Nephron progenitor cell (in vitro differentiated cells): ENCODE measurements at places on chromosomes 13 and 19.

DNA sequence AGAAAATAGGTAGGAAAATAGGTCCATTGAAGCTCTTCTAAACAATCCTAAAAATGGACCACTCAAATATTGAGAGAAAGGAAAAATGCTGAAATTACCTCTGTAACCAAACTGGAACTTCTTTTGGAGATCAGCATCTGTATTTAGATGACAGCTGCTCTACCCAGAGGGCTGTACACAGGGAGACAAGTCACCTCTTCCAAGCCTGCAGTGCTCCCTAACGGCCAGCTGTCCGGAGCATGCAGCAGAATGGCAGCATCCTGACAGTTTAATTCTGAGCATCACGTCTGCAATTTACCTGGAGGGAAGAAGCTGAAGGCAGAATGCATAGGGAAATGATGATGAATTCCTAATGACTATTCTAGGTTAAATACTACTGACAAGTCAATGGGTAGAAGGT lies 62.8 kb upstream of the DIAPH3 start:
- peak; percentile 23 for DNase-seq

DNA sequence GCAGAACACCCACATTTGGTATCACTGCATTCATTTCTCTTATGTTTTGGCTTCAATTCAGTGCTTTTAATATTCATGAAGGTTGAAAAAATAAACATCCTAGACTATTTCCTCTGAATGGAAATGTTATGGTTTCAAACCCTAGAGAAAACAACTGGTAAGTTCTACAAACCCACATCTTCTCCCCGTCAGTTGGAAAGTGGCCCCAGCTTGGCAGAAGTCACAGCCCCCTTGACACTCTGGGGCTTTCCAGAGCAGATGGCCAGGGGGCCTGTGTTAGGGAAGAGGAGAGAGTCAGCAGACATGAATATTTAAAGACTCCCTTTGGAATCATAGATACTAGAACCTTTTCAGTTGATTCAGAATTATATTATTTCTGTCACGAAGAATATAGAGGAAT lies 123.9 kb downstream of the SHISA2 start:
- DNase-seq = no peak

DNA sequence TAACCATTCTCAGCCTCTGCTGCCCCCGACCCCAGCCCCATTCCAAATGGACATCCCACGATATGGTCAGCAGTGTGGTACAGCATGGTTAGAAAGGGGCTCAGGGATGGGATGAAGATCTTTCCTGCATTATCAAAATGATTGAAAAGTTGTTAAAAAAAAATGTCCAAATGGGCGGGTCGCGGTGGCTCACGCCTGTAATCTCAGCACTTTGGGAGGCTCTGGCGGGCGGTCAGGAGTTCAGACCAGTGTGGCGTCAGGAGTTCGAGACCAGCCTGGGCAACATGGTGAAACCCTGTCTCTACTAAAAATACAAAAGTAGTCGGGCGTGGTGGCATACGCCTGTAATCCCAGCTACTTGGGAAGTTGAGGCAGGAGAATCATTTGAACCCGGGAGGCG lies 54.3 kb upstream of the ZNF254 start:
- DNase-seq = no peak

DNA sequence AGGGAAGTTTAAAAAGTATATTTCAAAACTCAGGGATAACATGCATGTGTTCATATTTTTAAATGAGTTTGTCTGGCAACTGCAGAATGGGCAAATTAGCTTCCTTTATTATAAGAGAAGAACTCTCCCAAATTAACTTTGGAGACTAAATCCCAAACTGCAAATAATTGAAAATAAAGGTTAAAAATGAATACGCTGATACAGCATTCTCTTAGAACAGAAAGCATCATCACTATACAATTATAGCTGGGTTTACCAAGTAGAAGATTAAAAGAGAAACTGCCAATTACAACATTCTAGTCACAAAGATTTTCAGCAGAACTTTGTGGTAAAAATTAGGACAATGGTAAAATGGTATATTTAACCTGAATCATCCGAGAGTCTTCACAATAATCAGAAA lies 73.3 kb downstream of the OLFM4 start:
- no peak for DNase-seq

- no peak for DNase-seq
Observed at GRCh38 chr19:7642295-7643030, 5.6 kb downstream of the STXBP2 start.

- DNase-seq = no peak
Observed at GRCh38 chr19:51602189-51602854, 27.9 kb downstream of the SIGLEC5 start.

DNA sequence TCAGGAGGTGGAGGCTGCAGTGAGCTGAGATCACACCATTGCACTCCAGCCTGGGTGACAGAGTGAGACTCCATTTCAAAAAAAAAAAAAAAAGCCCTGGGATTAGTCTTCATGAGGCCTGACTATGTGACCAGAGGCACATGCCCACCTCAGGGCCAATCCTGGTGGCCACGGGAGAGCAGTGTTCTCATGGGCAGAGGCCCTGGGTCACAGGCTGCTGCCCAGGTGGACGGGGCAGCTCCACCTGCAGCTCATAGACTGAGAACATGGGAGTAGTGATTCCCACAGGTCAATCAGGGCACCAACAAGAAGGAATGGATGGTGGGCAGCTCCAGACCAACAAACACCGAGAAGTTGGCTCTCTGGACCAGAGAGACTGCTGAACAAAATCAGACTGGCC lies 26.1 kb upstream of the PEPD start:
- DNase-seq = no peak

DNA sequence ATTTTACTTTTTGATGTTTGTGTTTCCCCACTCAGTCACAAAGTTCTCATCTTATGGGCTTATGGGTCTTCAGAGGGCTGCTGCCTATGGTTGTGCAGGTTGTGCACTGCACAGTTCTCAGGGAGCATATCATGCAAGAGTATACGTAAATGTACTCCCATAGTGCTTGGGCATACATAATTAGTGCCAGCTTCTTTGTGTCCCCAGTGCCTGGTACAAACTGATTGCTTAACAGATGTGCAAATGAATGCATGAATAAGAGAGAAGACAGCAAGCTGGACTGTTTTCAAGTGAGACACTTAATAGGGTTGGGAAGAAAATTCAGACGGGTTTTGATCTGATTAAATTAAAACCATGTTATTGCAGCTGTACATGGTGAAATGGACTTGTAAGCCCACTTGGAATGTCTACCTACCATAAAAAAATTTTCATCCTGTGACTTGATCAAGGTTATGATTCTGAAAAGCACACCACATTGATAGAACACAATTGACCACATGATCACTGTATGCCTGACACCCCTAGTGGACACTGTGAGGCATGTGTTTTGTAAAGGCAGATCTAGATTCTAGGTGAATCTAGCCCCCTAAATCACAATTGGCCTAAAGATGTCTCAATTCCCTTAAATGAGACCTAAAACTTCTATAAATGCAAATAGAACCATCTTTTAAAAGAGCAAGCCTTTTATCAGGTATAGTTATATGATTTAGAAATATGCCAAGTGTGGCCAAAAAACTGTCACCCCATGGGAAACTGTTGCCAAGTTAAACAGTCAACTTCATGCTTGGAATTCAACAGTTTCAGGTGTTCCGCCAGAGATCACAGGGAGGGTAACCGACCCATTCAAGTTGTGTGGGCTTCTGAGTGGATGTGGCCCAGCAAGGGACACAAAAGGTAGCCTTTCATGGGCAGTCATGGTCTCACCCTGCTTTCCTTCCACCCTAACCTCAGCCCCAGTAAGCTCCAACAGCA lies 27.9 kb downstream of the FAM124A start:
- DNase-seq = no peak

- DNase-seq = no peak
Observed at GRCh38 chr19:4500841-4501591, 17.3 kb downstream of the PLIN4 start.

DNA sequence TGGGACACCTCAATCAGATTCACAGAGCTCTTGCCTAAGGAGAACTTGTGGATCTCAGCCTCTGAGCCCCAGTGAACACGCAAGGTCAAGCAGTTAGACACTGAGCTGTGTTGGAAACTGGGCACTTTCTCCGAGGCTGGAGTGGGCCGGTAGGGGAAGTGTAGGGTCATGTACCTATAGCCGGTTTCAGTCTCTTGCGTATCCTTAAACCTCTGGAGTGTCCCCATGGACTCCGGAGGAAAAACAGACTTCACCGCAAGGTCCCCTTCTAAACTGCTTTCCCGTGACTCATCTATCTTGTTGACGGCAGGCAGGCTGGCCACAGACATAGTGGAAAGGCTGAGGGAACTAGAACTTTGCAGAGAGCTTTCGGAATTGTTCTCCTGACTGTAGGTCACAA lies 11.3 kb downstream of the IQCN start:
- DNase-seq = no peak

GRCh38 chr13:93955904-93956303 lies 523.6 kb downstream of the DCT start:
- DNase-seq = no peak

GRCh38 chr13:87736849-87737385 lies 65.7 kb downstream of the SLITRK5 start:
- DNase-seq = no peak

GRCh38 chr19:19176950-19177349 lies 6.9 kb upstream of the MEF2B start:
- DNase-seq = no peak

- DNase-seq = no peak
Observed at GRCh38 chr19:10418235-10418484, 2.2 kb upstream of the PDE4A start.

DNA sequence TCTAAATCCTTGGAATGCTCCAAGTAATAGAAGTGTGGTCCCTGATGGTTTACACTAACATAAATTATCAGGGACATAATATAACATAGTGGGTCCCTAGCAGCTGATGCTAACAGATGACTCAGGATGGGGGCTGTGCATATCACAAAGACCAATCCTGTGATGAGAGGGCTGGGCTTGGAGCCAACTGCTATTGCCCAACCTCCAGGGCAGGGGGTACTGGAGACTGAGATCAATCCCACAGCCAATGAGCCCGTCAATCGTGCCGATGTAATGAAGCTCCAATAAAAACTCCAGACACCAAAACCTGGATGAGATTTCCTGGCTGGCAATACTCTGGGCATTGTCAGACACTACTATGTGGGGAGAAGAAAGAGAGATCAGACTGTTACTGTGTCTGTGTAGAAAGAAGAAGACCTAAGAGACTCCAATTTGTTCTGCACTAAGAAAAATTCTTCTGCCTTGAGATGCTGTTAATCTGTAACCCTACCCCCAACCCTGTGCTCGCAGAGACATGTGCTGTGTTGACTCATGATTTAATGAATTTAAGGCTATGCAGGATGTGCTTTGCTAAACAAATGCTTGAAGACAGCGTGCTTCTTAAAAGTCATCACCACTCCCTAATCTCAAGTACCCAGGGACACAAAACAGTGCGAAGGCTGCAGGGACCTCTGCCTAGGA lies 33.4 kb downstream of the ABCC4 start:
- DNase-seq = no peak

- no peak for DNase-seq
Observed at GRCh38 chr13:55815458-55816033, 1325.2 kb upstream of the PRR20A start.

DNA sequence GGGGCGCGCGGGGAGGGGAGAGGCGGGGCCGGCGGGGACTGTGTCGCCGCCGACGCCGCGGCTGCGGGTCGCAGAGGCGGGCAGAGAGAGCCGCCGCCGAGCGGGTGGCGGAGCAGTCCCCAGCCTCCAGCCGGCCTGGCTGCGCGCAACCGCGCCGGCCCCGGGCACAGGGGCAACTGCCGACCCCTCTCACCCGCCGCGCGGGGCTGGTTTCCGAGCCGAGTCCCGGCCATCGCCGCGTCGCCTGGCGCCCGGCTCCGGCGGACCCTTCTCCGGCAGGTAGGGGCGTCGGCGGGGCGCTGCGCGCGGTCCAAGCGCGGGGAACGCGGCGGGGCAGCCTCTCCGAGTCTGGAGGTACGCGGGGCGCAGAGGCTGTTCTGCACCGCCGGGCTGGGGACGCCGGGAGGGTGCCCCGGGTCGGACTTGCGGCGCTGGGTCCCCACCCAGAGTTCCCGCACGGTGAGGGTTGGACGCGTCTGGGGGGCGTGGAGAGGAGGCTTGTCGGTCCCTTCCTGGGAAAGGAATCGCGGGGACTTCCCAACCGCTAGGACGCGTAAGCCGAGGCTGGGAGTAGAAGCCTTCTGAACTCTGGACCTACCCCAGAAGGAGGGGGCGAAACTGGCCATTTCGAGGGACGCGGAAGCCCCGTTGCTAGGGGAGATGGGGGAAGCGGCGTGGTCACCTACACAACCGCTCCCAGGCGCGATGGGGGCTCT lies 133.6 kb upstream of the MYO16 start:
- peak; percentile 62 for DNase-seq

DNA sequence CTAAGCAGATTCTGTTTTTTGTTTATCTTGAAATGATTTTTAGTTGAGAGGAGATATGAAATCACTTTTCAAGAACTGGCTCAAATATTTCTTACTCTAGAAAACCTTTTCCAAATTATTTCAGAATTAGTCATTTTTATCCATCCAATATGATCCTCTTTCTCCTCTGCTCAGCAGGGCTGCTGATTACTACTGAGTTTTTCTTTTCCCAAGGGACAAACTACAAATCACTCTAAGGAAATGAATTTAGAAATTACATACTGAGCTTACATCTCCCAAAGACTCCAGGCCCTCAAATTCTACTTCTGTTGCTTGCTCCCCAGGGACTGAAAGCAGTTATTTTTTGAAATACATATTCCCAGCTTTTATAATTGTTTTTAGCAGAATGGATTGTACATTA lies 87.4 kb upstream of the UFM1 start:
- no peak for DNase-seq

DNA sequence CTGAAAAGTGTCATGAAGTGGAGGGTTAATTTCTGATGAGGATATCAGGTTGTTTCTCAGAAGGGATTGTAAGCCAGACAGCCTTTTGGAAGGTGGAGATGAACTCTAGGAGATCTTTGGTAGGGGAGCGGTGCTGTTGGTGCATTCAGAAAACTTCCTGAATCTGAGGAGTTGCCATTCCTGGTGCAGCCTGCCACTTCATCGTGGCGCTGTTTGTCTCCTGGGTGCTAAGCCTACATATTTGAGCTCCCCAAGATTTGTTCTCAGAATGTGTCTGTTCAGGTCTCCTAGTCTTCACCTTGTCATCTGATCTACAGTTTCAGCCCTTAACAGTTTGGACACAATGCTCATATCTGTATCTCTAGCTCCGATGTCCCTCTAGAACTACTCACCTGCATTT lies 285.6 kb downstream of the MTUS2 start:
- no peak for DNase-seq

- no peak for DNase-seq
Observed at GRCh38 chr19:48283908-48284307, 14.0 kb downstream of the ZNF114 start.
